ENCODE measurements at places on chromosomes 4 and X.

- no peak for DNase-seq
These were observed 324.1 kb upstream of the EMCN start for GRCh38 chr4:100841911-100842310.

GRCh38 chr4:5276475-5277075 lies 225.3 kb downstream of the STK32B start:
- DNase-seq = no peak

- DNase-seq = no peak
These were observed 13.9 kb upstream of the RASL11B start for GRCh38 chr4:52848254-52848653.

DNA sequence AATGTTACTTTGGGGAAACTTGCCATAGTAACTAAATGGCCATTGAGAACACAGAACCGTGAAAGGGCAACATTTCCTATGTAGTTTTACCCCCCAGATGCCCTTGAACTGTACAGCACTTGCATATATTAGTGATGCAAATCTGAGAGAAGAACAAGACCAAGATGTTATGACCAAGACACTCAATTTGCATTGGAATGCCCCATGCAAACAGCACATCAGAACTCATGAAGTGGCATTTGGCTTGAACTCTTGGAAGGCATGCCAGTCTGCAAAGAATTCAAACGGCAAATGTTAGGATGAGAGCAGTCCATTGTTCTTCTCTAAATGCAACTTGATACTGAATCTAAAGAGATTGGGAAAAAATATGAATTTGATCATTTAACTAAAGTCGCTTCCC lies 139.4 kb upstream of the CXorf66 start:
- no peak for DNase-seq

GRCh38 chr4:110196206-110196870 lies 2.1 kb downstream of the ELOVL6 start:
- peak; percentile 35 for DNase-seq

All from stimulated activated CD8-positive, alpha-beta memory T cell treated with anti-CD3 and anti-CD28 coated beads, Interleukin-12 subunit alpha, Interleukin-12 subunit beta, amount 100 ng/mL, for 4 hours (primary cell).